ENCODE measurements at places on chromosomes 7 and 10.

- no peak for DNase-seq
Measured at GRCh38 chr7:94856643-94857042, 50.8 kb upstream of the PPP1R9A start.

DNA sequence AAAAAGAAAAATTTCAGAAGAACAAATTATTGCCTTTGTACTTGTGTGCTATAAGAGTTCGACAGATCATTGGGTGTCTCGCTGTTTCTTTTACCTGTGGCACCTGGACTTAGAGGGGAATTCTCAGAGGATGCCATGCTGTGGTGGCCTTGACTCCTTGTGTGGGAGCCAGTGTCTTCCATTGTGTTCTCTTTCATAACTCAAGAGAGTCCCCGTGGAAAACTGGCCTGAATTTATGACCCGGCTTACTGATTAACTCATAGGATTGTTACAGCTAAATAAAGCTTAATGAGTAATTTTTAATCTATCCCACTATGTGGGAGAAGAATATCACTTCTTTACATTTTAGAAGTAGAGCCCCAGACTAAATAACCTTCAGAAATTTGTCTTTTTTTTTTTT is 54.5 kb downstream of the UBE3C start:
- no peak for DNase-seq

- DNase-seq: no peak
Measured at GRCh38 chr7:111312966-111313365, 222.0 kb downstream of the LRRN3 start.

- DNase-seq: no peak
Measured at GRCh38 chr7:77940647-77941046, 142.1 kb downstream of the PHTF2 start.

DNA sequence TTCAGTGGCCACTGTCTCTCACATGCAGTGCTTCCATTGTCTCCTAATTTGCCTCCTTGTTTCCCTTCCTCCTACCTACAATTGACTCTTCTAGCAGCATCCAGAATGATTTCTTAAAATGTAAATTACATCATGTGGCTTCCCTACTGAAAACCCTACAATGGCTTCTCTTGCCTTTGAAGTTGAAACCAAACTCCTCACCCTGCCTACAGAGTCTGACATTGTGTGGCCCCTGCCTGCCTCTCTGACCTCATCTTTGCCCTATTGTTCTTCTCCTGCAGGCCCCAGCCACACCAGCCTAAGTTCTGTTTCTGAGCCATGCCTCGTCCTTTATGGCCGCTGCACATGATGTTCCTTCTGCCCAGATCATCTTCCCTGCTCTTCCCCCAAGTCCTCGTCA is 35.8 kb upstream of the CDK1 start:
- no peak for DNase-seq

GRCh38 chr10:128230401-128230800 is 104.2 kb upstream of the MKI67 start:
- no peak for DNase-seq

- no peak for DNase-seq
Measured at GRCh38 chr7:98066934-98067507, 39.6 kb upstream of the LMTK2 start.

DNA sequence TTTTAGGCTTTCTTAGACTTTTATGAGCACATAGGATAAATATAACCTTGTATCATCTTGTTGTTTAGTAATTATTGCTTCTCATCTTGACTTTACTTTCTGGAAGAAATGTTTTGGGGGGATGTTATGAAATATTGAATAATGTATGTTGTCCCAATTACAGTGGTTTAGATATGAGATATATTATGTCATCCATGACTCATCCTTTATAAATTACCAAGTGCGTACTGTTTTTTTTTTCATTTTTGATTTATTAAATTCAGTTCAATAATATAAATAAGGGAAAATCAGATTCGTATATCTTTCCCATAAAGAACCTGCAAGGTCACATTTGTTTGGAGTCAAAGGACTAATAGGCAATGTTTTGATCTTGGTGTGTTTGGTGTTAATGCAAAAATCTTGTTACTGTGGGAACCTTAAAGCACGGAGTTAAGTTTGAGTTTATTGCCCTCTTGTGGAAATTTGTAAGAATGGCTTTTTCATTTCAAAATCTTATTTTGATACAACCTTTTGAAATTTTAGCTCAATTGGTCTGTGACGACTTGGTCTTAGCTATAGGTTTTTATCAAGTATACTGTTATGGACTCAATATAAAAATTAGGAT is 108.6 kb downstream of the SRI start:
- DNase-seq: no peak

DNA sequence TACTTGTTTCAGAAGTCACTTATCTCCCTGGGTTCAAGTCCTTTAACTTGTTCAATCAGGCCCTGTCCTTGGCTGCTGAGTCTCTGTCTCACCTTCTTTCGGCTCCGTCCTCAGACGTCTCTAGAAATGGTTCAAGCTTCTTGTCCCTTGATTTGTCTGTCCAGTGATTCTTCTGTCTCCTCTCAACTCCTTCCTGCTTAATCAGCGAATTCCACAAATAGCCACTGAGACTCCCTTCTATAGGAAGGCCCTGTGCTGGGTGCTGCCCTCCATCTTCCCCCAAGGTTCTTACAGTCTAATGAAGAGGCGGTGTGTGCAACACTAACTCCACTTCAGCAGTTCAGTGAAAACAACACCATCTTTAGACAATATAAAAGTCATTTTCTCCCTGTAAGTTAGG is 12.7 kb downstream of the FAM241B start:
- DNase-seq: no peak

DNA sequence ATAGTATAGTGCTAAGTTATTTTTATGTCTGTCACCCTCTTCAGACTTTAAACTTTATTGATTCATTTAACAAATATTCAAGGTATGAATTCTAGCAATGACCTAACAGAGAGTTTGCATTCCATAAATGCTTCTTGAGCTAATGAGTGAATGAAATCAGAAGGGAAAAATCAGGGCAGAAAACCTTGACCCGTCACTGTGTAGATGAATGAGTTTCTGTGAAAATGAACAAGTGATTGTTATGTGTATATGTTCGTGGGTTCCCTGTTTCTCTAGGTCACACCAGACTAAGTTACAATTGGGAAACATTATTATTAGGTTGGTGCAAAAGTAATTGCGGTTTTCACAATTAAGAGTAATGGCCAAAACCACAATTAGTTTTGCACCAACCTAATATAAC is 30.1 kb downstream of the APBB1IP start:
- no peak for DNase-seq

- no peak for DNase-seq
Measured at GRCh38 chr7:37040330-37040729, 316.0 kb upstream of the AOAH start.

DNA sequence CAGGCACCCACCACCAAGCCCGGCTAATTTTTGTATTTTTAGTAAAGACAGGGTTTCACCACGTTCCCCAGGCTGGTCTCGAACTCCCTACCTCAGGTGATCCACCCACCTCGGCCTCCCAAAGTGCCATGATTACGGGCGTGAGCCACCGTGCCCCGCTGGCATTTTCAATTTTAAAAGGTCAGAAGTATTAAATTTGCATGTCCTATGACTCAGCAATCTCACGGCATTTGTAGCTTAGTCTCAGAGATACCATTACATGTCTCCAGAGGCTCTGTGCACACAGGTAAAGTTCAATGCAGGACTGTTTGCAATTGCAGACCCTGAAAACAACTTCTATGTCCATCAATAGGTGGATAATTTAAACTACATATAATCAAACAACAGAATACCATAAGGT is 99.2 kb downstream of the DLG5 start:
- DNase-seq: no peak

DNA sequence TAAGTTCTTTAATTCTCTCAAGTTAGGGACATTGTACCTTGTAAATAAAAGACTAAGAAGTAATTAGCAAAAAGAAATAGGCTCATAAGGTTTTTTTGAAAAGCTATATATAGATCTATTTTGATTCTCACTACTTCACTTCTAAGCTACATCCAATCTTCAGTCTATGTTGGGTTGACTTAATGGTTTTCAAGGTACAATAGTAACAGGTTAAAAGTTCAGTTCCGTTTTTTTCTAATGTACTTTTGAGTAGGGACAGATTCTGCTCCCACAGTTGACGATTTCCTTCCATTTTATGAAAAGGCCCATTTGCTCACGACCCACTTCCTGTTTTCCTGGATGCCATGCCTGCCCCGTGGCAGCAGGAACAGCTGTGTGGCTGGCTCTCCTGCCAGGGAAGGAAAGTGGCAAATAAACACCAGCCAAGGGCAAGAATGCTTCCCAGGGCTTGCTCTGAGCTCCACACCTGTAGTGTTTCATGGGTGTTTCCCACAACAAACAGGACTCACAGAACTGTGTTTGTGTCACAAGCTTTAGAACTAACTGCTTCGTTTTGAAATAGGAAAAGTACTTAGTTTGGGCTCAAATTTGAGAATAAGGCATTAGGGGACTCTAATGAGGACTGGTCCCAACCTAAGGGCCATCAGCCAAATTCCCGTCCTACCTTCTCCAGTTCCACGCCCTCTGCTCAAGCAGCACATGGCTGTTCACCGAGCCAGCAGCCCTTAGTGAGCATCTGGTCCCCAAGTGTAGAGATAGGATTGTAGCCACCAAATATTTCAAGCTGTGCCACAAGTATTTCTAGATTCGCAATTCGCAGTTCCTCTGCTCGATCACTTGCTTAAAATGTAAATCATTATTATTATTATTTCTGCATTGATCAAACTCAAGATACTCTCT is 240.7 kb downstream of the COBL start:
- no peak for DNase-seq

- peak; percentile 6 for DNase-seq
Measured at GRCh38 chr7:127514499-127514898, 70.9 kb downstream of the GCC1 start.

- DNase-seq: no peak
Measured at GRCh38 chr10:70352401-70353097, 29.9 kb downstream of the LRRC20 start.

DNA sequence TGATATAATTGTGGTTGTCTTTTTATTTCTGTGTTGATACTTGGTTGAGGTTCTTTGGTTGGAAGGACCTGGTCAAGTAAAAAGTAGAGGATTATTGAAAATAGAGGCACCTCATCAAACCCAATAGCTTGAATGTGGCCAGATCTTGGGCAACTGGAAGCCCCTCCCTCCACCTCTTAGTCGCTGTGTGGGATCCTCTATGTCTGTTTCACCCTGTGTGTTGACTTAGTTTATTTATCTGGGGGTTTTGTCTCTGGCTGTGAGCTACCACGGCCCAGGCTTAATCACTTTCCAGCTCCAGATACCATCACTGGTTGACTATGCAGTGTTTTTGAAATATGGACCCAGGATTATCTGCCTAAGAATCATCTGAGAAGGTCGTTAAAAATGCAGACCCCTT is 58.3 kb downstream of the AP3M1 start:
- DNase-seq: no peak

DNA sequence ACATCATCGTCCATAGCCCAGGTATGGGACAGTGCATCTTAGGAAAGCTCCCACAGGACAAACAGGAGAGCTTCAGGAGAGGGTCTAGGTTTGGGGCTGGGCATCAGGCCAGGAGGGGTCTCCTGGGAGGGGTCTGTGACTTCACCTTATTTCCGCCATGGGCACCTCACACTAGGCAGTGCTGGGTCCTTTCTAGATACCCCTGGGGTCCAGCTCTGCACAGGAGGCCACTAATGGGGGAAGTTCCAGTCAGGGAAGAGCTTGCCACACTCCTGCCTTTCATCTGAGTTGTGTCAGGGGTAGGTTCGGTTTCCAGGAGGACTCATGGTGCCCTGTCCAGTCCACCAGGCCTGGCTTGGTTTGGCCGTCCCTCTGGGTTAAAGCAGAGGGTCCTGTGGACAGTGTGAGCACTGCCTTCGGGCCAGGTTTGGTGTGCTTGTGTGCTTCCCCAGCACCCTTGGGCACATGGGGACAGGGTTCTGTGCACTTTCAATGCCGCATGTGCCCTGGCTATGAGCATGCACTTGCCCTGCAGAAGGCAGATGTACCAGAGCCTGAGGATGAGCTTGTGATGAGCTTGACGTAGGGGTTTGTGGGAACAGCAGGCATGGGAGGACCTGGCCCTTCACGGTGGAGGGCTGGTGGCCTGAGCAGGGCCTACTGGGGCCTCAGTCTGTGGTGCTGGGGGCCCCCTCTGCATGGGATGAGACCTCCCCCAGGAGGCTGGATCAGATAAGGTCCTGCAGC is 377.7 kb upstream of the NUPR2 start:
- DNase-seq: no peak

GRCh38 chr10:89382757-89383156 is 4.9 kb downstream of the IFIT1B start:
- no peak for DNase-seq

GRCh38 chr7:152443586-152443985 is 7.8 kb upstream of the KMT2C start:
- no peak for DNase-seq

DNA sequence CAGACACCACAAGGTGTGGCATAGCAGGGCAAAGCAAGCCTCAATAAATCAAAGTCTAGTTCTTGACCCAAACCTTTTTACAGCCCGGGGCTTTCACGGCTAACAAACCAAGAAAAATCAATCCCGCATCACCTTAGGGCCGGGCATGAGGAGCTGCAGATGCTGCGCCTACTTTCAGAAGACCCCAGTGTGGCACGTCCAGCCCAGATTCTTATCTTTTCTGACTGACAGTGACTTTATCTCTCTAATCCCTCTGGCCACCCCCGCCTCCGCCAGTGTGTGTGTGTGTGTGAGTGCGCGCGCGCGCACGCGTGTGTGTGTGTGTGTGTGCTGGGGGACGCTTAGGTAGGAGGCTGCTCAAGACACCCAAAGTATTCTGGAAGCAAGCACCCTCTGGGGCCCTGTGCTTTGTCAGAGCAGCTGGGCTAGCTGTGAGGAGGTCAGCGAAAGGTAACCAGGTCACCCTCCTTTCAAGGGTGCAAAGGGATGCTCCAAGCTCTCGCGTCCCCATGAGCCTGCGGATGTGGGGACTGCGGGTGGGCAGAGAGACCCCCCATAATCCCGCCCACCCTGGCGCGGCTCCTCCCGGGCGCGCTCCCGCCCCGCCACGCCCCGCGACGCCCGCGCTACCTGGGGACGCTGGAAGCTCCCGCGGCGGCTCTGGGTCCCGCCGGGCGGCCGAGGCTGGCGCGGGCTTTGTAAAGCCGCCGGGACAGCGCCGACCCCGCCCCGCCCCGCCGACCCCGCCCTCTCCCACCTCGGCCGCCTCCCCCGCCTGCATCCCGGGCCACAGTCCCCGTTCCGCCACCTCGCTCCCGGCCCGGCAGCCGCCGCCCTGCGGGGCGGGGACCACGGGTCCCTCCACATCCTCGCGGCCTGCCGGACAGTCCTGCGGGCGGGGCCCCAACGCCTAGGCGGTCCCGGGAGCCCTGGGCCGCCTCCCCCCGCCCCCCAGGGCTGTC is 57.1 kb upstream of the RHOBTB1 start:
- DNase-seq: no peak

GRCh38 chr10:69791812-69792211 is 9.9 kb upstream of the COL13A1 start:
- no peak for DNase-seq

- no peak for DNase-seq
Measured at GRCh38 chr10:112589081-112589480, 142.1 kb downstream of the VTI1A start.

DNA sequence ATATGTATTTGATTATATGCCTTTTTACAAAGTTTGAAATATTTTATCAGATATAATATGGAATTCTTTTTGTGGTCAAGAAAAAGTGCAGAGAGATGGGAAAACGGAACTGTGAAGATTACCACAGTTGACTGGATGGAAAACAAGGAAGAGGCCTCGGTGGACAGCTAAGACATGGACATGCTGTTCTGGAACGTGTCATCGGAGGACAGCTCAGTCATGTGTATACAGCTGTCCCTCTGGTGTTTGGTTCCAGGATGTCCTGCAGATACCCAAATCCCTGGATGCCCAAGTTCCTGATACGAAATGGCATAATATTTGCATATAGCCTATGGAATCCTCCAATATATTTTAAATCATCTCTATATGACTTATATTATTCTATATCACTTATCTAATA is 49.4 kb downstream of the TRIL start:
- DNase-seq: no peak

GRCh38 chr7:8408871-8409270 is 24.5 kb upstream of the NXPH1 start:
- no peak for DNase-seq

Measured in NCI-H1436 treated with DMSO at 0.1 percent for 48 hours (cell line).